ENCODE measurements at places on chromosomes 12 and 14.

DNA sequence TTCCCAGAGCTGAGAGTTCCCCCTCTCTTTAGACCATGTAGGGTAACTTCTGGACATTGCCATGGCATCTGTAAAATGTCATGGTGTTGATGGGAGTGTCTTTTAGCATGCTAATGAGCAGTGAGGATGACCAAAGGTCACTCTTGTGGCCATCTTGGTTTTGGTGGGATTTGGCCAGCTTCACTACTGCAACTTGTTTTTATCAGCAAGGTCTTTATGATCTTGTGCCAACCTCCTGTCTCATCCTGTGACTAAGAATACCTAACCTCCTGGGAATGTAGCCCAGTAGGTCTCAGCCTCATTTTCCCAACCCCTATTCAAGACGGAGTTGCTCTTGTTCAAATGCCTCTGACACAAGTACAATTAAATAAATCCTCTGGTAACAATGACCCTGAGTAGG lies 244.4 kb downstream of the NEDD1 start:
- DNase-seq: no peak

- DNase-seq: no peak
Observed at GRCh38 chr14:71591929-71592328, 340.3 kb upstream of the RGS6 start.

- no peak for DNase-seq
Observed at GRCh38 chr14:32018391-32019092, 58.6 kb upstream of the ARHGAP5 start.

GRCh38 chr12:93336291-93336741 lies 41.4 kb upstream of the NUDT4 start:
- DNase-seq: peak; percentile 34

- no peak for DNase-seq
Observed at GRCh38 chr12:56885316-56885715, 48.9 kb downstream of the SDR9C7 start.

DNA sequence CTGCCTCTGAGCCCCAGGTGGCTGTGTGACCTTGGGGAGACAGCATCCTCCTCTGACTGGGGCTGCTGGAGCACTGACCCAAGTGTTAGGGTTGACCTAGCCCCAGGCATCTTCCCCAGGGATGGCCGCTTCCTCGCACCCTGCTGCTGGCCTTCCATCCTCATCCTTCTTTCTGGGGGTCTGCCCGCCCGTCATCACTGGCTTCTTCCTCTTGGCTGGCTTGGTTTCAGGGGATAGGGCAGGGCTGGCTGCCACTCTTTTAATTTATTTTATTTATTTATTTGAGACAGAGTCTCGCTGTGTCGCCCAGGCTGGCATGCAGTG lies 3.5 kb downstream of the TEDC1 start:
- DNase-seq: no peak

GRCh38 chr12:127260531-127260930 lies 1006.4 kb upstream of the TMEM132C start:
- no peak for DNase-seq

GRCh38 chr14:35355981-35356841 lies 48.3 kb downstream of the NFKBIA start:
- no peak for DNase-seq

- DNase-seq: no peak
Observed at GRCh38 chr14:58749066-58749669, 111.4 kb downstream of the DACT1 start.

DNA sequence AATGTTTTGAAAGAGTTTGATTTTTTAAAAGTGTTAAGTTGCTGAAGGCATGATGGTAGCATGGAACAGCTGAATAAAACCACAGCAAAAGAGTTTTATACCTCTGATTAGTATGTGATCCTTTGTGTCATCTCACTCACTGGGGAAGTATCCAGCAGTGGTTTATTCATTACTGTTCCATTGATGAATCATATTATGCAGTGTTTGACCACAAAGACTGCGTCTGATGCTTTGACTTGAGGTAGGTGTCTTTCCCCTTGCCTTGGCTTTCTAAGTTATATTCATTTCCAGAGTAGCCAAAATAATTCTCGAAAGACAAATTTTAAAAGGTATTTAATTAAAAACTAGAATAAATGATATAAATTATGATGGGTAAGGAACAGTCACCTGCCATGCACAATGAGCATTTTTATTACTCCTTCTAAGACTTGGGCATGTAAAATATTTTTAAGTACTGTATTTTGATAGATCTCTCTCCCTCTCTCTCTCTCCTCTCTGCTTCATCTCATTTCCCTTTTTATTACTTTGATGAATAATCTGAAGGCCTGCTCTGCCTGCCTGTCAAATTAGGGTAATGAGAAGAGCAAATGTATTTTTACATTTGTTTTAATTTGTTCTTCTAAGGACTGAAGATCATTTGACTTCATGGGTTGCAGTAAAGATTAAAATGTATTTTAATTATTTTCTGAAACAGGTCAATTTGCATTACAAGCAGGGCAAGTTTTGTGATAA lies 164.9 kb downstream of the NAV3 start:
- no peak for DNase-seq

DNA sequence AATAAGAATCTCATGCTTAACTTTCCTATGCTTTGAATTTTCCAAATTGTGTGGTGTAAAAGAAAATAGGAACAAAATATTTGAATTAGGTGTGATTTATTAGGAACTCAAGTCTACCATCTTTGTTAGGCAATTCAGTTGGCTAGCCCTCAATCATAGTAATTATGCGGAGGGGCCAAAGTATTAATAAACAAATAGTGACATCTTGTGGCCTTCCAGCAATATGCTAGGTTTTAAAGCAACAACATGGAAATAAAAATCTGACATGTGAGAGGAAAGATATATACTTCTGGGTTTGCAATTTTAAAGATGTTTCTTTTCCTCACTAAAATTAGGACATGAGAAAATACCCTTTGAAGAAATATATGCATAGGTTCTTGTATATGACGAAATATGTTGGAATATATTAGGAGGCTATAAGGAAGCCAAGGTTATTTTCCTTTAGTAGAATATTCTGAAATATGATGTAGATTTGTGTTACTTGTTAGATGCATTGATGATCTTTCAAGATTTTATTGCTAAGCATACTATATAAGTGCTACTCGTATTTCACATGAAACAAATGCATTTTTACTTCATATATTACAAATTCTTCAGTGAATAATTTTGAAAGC lies 200.4 kb downstream of the PTPRO start:
- no peak for DNase-seq

DNA sequence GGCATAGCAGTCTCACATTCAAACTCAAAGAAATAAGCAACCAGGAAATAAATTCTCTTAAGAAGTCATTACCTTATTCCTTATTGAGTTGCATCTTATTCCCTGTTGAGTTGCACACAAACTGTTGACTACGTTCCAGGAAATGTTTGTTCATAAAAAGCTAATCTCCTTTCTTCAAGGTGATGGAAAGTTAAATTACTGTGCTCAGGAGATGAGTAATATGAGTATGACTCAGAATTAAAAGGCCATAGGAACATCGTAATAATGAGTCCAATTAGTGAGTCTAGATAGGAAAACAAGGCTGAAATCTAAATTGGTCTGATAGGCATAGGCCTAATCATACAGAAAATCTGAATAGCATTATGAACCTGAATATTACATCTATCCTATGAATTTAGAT lies 203.1 kb downstream of the SLC2A13 start:
- no peak for DNase-seq

GRCh38 chr14:73953731-73954130 lies 3.6 kb downstream of the COQ6 start:
- DNase-seq: no peak

Measured in femur (tissue), 1 donor.